ENCODE measurements at places on chromosomes 7 and 10.
A peak's percentile ranks its signal among the peaks of the same experiment; 100 is the strongest.

DNA sequence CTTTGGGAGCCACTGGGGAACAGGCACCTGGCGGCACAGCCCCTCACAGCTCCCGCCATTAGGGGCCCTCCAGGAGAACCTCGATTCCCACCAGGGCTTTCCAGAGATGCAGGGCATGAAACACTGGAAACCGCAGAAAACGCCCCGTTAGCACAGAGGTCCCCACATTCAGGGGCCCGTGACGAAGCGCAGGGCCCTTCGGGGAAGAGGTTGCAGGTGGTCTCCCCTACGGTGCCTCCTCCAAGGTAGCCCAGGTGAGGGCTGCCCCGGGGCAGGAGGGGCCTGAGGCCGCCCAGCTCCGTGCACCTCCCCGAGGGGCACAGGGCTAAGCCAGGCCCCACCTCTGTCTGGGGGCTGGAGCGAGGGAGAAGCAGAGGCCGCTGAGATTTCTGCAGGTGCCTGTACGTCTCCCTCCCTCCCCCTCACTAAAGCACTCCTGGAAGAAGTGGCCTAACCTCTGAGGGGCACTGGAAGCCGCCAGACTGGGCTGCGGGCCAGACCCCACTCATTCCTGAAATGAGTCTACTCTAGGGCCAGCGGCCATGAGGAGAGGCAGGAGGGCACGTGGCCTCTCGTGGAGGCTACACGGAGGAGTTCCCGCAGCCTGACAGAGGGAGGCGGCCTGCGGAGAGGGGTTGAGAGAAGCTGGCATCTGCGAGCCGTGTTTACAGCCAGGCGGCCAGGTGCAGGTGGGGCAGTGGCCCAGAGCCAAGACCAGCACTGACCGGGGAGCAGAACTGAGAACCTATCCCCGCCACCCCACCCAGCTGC lies 6.9 kb downstream of the PDGFA start:
- DNase-seq: no peak

GRCh38 chr10:98980353-98980752 lies 255.3 kb downstream of the HPSE2 start:
- no peak for DNase-seq

GRCh38 chr10:14198078-14198477 lies 132.6 kb downstream of the FRMD4A start:
- DNase-seq: no peak

DNA sequence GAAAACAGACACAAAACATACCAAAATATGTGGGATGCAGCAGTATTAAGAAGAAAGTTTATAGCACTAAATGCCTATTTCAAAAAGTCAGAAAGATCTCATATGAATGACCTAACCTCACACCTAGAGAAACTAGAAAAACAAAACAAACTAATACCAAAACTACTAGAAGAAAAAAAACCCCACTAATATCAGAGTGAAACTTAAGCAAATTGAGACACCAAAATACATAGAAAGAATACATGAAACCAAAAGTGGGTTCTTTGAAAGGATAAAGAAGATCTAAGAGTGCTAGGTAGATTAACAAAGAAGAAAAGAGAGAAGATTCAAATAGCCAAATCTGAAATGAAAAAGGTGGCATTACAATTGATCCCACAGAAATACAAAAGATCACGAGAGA lies 494.1 kb downstream of the SH2D4B start:
- no peak for DNase-seq

GRCh38 chr10:18000601-18001000 lies 48.9 kb downstream of the SLC39A12 start:
- no peak for DNase-seq

GRCh38 chr10:123997486-123998196 lies 95.8 kb downstream of the CHST15 start:
- DNase-seq: peak; percentile 85

- no peak for DNase-seq
These were observed 1.5 kb downstream of the IL15RA start for GRCh38 chr10:5975641-5976473.

GRCh38 chr7:128215281-128215680 lies 25.8 kb upstream of the LEP start:
- peak; percentile 51 for DNase-seq

DNA sequence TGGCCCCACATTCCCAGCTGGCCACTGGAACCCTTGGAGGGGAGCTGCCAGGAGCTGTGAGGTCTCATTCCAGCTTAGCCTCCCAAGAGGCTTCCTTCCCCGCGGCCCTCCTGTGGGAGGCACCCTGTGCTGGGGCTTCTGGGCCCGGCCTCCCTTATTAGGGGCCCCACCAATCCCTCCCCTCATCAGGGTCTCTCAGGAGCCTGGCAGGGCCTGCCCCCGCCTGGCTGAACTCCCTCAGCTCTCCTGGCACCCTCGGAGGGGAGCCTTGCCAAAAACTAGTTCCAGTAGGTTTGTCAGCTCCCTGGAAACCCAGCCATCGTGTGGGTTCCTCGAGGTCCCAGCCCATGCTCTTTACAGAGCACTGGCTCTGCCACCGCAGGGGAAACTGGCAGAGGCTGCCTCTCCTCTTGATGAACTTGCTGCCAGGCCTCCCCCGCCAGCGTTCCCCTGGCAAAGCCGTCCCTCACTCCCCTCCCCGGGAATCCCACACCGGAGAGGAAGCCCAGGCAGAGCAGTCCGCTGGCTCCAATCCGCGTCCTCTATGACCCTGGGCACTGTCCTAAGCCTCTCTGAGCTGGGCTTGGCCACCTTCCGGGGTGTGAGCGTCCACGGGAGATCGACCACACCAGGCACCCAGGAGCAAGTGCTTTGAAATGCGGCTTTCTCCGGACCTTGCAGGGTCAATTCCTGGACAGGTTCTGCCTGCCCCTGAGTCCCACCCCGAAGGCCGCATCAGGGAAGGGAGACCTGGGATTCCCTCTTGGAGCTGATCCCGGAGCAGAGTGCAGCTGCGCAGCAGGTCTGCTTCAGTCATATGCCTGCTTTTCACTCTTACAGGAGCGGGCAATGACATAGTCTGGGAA lies 139.8 kb downstream of the ARHGAP22 start:
- no peak for DNase-seq

DNA sequence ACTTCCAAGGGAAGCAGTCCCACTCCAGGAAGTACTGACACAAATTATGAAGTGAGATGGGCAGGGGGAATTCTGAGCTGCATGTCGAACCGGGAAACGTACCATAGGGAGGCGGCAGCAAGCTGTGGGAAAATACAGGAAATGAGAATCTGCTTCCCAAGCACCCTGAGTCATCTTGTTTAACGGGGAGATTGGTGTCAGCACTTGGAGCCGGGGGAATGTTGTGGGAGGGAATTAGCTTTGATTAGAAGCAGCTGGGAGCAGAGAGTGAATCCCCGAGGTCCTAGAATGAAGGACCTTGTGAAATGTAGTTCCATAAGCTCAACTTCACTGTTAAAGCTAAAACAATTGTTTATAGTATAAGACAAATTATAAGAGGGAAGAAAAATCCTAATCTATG lies 141.4 kb upstream of the PRKCQ start:
- peak; percentile 96 for DNase-seq

DNA sequence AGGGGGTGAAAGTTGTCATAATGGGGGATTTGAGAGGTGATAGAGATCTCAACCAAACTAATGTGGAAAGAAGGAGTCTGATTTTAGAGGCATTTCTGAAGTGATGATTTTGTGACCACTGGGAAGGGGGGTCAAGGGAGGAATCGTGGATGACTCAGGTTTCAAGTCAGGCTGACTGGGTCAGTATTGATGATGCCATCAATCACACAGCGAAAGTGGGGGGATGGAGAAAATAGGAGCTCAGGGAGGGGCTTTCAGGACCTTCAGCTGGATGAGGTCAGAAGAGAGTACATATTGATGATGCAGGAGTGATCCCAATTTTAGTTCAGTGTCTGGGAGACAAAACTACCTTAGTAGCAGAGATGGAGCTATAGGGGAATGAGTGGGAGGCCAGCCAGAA lies 681.2 kb upstream of the GALNT17 start:
- DNase-seq: no peak

- DNase-seq: no peak
These were observed 55.8 kb downstream of the INPP5A start for GRCh38 chr10:132593389-132593788.

GRCh38 chr7:123581162-123581459 lies 20.5 kb upstream of the ASB15 start:
- DNase-seq: no peak

All from AG04450 (cell line).